ENCODE measurements at places on chromosomes 5 and 9. TPM values are rescaled to one million over a fixed set of nuclear protein-coding genes. Genes with fewer than 3 reads are reported as not detected.
A peak's percentile ranks its signal among the peaks of the same experiment; 100 is the strongest.

DNA sequence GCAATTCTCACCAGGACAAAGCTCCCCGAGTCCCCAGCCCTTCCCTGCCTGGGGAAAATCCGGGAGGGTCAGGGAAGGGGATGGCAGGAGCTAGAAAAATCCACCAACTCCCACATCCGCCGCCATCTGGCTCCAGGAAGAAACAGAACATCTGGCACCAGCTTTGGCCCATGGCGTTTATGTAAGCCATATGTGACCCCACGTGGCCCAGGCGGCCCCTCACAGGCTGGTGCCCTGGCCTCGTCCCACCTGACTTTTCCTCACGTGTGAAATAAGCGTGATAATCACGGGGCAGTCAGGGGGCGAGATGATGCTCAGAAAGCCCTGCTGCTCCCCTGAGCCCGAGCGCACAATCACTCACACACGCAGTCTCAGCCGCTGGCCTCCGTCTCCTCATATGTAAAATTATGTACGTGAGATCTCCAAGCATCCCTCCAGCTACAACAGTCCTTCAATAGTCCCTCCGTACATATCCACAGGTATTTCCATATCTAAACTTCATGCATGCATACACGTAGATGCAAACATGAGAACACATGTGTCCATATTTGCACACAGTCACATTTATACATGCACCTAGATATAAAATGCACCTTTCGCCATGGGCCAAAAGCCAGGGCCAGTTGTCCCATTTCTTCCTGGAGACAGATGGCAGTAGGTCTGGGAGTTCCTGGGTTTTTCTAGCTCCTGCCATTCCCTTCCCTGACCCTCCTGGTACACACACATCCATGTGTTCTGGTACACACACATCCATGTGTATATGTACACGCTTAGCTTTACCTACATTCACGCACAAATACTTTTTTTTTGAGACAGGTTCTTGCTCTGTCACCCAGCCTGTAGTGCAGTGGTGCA is 28.9 kb downstream of the PLPP7 start:
- peaks cover 1% of the 10 kb centered on the region for H3K27me3 ChIP-seq
- no peaks in the 10 kb centered on the region for H3K4me1 ChIP-seq
- H3K27ac ChIP-seq, result no peak overlapping the region
- H3K36me3 ChIP-seq, result no peaks in the 10 kb centered on the region
- H3K4me3 ChIP-seq, result no peak overlapping the region

DNA sequence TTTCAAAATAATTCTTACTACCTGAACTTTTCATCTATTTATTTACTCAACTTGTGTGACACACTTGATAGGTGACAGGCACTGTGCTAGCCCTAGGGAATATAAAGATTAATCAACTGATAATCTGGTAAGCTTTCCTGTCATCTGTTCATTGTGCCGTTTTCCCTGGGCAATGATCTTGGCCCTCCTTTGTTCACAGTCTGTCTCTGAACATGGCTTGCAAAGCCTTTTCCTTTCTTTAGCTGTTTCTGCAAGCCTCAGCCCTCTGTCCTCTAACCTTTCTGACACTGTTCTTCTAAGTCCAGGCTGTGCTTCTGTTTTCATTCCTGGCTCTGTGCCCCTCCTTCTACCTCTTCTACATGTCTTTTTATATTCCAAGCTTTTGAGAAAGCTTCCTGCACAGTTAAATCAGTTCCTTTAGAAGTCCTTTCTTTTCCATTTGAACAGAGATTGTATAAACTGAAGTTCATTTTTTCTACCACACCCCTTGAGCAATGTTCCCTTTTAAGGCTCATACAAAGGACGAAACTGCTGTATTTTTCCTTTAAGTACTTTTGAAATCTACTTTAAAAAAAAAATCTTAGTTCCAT is 803.0 kb upstream of the ZNF608 start:
- no peak for DNase-seq
- H3K4me3 ChIP-seq, result no peak overlapping the region
- no peak overlapping the region for H3K27ac ChIP-seq
- H3K4me1 ChIP-seq, result no peaks in the 10 kb centered on the region
- no peaks in the 10 kb centered on the region for H3K27me3 ChIP-seq

GRCh38 chr5:78541086-78541654 is 107.4 kb downstream of the LHFPL2 start:
- no peak for DNase-seq
- H3K27ac ChIP-seq, result no peak overlapping the region
- no peak overlapping the region for H3K4me3 ChIP-seq
- no peaks in the 10 kb centered on the region for H3K36me3 ChIP-seq

DNA sequence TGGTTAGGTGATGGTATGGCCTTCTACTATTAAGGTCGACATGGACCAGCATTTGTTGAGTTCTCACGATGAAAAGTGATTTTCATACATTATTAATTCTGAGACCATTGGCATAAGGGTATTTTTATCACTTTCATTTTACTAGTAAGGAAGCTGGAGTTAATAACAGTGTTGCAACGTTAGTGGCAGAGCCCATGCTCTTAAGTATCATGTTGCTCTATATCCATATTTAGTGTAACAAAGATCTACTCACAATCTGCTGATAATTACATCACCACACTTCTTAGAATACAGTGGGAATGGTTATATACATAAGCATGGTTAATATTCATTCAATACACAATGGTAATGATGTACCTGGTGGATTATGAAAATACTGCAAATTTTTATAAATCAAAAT is 81.9 kb downstream of the PRR16 start:
- H3K4me3 ChIP-seq, result no peak overlapping the region
- H3K27ac ChIP-seq, result no peak overlapping the region
- DNase-seq, result no peak

- no peak overlapping the region for H3K4me3 ChIP-seq
- no peak overlapping the region for H3K27ac ChIP-seq
- no peaks in the 10 kb centered on the region for H3K4me1 ChIP-seq
- no peaks in the 10 kb centered on the region for H3K36me3 ChIP-seq
- no peaks in the 10 kb centered on the region for H3K27me3 ChIP-seq
These were observed 289.2 kb downstream of the CCDC171 start for GRCh38 chr9:15842051-15842450.

GRCh38 chr5:138449501-138450239 is 10.8 kb downstream of the REEP2 start:
- H3K36me3 ChIP-seq, result no peaks in the 10 kb centered on the region
- peak; percentile 95 for DNase-seq
- no peaks in the 10 kb centered on the region for H3K27me3 ChIP-seq
- peak overlapping the region; percentile 53 for H3K27ac ChIP-seq

DNA sequence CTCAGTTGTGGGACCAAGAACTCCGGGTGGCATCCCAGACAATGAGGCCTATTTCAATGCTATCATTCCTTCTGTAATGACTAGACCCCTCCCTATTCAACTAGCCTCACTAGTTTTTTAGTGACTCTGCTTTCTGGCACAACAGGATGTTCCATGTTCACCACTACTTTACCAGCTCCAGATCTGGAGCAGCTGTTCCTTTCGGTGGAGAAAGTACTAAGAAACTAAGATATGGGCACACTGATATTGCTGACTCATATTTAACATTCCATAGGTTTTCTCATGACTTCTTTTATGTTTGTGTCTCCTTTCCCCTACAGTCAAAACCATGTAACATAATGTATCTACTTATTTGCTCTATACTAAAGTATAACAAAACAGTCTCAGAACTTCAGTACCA is 24.1 kb downstream of the IL33 start:
- H3K36me3 ChIP-seq, result no peaks in the 10 kb centered on the region
- no peak overlapping the region for H3K4me3 ChIP-seq
- DNase-seq, result no peak
- H3K4me1 ChIP-seq, result no peaks in the 10 kb centered on the region

DNA sequence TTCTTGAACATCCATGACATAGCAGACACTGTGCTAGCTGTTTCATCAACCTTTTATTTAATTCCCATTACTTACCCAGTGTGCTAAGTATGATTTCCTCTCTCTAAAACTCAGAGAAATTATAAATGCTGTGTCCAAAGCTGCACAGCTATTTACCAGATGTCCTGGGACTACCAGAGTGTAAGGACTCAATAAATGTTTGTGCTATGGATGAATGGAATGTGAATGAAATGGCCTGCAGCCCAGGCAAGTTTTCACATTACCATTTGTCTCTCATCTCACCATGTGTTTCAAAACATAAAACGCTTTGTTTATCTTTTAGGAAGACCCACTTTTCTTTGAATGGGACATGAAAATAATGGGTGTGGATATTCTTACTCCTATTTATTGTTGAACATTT is 96.2 kb downstream of the ARHGEF28 start:
- H3K27ac ChIP-seq, result no peak overlapping the region
- DNase-seq, result no peak
- H3K4me1 ChIP-seq, result no peaks in the 10 kb centered on the region
- no peak overlapping the region for H3K4me3 ChIP-seq

DNA sequence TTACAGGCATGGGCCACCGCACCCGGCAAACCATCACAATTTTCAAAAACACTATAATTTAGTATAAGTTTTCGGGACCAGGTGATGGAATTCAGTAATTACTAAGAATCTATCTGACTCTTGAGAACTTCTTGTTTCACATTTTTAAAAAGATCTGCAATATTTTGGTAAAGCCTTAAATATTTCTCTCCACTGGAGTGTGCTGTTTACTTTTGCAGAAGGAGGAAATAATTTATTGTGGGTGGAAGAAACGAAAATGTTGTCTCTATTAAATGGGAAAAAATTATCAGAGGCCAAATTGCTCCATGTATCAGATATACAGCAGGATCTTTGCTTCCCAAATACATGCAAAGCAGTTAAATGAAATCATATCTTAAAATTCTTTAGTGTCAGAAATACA is 566.8 kb upstream of the CYLC2 start:
- DNase-seq, result no peak
- no peak overlapping the region for H3K27ac ChIP-seq
- no peaks in the 10 kb centered on the region for H3K4me1 ChIP-seq
- no peaks in the 10 kb centered on the region for H3K27me3 ChIP-seq
- no peak overlapping the region for H3K4me3 ChIP-seq
- H3K36me3 ChIP-seq, result no peaks in the 10 kb centered on the region

DNA sequence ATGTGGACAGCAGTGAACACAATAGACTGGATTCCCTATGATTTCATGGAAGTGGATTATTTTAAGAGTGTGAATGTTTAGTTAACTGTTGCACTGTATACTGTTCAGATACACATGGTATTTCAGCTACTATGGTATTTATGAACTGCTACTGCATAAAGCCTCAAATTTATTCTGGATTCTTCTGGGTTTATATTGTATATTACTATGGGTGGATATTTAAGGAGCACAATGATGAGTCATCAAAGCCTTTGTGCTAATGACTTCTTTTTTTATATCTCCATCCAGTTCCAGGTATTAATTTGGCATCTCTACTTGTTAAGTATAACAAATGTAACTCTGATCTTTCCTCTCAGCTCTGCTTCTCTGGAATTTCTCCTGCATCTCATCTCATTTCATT is 6.8 kb downstream of the KDM4C start:
- H3K27ac ChIP-seq, result no peak overlapping the region
- peaks cover 21% of the 10 kb centered on the region for H3K36me3 ChIP-seq
- peaks cover 44% of the 10 kb centered on the region for H3K4me1 ChIP-seq
- no peak for DNase-seq

DNA sequence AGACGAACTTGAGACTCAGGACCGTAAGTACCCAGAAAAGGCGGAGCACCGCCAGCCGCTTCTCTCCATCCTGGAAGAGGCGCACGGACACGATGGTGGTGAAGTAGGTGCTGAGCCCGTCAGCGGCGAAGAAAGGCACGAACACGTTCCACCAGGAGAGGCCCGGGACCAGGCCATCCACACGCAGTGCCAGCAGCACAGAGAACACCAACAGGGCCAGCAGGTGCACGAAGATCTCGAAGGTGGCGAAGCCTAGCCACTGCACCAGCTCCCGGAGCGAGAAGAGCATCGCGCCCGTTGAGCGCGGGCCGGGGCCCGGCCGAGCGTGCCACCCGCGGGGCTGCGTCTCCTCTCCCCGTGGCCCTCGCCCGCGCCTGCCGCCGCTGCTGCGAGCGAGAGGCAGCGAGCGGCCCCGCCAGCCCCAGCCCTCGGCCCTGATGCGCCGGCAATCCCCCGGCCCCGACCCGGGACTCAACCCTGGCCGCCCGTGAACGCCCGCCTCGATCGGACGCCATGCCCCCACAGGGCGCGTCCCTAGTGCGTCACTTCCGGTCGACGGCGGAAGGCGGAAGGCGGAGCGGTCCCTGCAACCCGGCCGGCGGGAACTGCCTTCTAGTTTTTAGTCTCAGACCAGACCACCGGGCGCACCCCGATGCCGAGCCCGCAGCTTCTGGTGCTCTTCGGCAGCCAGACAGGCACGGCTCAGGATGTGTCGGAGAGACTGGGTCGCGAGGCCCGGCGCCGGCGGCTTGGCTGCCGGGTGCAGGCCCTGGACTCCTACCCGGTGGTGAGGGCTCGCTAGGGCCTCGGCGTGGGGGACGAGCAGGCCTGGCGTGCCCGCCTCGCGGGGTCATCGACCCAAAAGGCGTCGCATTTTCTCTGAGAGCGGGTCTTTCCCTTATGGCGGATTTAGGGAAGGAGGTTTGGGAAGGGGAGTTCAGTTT is at the start of the genes NDOR1 and TMEM203:
Gene NDOR1 (plus strand): TSS at position 575 of the 944 bp plus-strand sequence. CDS start 78 bp downstream, at position 653.
Gene TMEM203 (minus strand): TSS at position 523 of the 944 bp plus-strand sequence. CDS start 234 bp downstream, at position 289.
- no peaks in the 10 kb centered on the region for H3K27me3 ChIP-seq
- DNase-seq, result peak; percentile 99
- H3K4me1 ChIP-seq, result peaks cover 30% of the 10 kb centered on the region
- H3K4me3 ChIP-seq, result peak within 1 kb of the TSS; percentile 94

DNA sequence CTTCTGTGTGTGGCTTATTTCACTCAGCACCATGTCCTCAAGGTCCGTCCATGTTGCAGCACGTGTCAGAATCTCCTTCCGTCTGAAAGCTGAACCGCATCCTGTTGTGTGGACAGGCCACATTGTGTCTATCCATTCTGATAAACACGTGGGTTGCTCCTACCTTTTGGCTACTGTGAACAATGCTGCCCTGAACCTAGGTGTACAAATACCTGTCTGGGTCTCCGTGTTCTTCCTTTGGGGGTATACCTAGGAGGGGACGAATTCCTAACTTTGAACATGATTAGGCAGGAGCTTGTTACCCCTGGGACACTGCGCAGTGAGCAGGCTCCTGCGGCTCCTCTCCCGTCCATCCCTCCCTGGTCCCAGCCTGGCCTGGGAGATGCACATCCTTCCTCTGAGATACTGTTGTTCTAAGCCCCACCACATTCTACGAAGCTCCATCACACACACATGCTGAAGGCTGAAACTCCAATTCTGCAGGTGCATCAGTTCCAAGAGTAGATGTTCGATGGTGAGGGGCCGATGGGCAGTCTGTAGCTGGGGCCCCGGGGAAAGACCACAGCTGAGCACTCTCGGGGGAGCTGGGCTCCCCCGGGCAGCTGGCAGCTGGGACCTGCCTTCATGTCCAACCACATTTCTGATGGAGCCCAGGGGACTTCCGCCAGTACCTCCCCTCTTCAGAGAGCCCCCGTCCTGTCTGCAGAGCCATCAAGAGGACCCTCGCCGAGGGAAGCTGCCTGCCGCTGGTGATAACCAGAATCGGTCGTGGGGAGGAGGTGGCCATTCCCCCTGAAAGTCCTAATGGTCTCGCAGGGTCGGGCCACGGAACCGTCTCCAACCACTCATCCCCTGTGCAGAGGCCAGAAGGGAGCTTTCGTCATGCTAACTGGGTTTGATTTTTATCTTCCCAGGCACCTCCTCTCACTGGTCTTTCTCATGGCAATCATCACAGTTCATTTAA is 120.9 kb downstream of the COL23A1 start:
- no peaks in the 10 kb centered on the region for H3K36me3 ChIP-seq
- no peak overlapping the region for H3K4me3 ChIP-seq
- DNase-seq, result no peak

SHISAL2B gene
- not detected for total RNA-seq

RNF183 gene
- 0.12 TPM for total RNA-seq

GPRIN1 gene
- total RNA-seq, result 3.7 TPM

SAPCD2 gene
- 22.8 TPM for total RNA-seq

All from activated CD4-positive, alpha-beta T cell treated with anti-CD3 and anti-CD28 coated beads, Interleukin-2, amount 10 ng/mL, durations not matched to agents 24 days and 14 days (primary cell).